ENCODE measurements at places on chromosomes 3 and 15. TPM values are rescaled to one million over a fixed set of nuclear protein-coding genes. Genes with fewer than 3 reads are reported as not detected.
A peak's percentile ranks its signal among the peaks of the same experiment; 100 is the strongest.

The CYP1A2 gene
- not detected for total RNA-seq

The PTPN9 gene
- 24.2 TPM for total RNA-seq

The ZPLD1 gene
- under 0.01 TPM for total RNA-seq

The SSUH2 gene
- total RNA-seq, result not detected

DNA sequence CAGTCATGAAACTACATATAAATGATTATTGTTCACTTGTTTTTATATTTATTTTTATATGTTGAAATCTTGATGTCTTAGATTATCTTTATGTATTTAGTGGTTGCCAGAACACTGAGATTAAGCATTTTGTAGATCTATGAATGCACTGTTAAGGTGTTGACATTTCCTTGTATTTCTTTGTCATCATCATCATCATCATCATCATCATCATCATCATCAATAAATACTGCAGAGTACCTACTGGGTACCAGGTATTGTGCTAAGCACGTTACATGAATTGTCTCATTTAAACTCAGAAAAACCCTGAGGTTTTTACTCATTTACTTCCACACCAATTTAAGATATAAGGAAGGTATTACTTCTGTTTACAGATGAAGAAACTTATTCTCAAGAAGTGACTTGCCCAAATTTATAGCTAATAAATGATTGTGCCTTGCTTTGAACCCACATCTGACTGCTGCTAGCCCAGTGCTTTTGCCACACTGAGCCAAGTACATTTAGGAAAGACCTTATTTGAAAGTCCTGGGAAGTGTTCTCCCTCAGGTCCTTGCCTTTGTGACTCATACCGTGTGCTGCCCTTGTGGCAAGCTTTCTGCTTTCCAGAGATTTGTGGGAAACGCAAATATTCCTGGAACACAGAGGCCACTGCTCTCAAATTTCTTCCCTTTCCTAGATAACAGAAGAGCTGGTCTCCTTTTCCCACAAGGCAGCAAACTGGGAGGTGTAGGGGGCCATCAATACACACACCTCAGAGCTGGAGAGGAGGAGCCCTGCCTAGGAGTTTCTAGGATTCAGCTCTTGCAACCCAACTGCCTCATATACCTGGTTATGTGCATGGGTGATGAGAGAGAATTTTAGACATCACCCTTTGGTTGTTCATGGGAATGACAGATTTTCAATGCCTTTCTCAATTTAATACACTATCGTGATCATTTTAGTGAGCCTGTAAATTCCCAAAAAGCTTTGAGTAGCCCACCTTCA lies 115.4 kb upstream of the C15orf61 start:
- DNase-seq, result no peak

DNA sequence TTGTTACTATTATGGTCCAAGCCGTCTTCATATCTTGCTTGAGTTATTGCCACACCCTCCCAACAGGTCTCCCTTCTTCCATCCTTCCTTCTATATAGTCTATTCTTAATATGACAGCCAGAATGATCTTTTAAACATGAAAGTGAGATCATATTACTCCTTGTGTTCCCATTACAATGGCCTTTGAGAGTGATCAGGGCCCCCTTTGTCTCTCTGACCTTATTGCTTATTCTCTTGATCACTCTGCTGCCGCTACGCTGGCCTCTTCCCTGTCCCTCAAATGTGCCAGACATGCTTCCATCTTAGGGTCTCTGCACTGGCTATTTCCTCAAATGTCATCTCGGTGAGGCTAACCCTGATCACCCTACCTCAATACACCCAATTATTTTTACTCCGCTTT lies 38.1 kb downstream of the UBE2E2 start:
- no peak for DNase-seq

GRCh38 chr3:48077815-48078214 lies 61.6 kb upstream of the MAP4 start:
- no peak for DNase-seq

DNA sequence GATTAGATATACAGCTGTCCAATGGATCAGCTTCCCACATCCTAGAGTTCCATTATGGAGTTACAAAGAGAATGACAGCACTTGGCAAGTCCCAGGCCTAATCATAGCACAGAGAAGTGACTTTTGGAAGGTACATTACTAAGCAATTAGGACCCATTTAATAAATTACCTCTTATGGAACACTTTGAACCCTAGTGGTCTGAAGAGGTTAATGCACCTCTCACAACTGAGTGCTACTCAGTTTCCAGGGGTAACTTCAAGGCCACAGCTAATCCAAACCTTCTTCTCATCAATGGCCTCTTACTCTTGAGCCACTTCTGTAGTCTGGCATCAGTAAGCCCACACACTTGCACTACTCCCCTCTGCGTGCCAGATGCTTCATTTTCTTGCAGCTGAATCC lies 34.9 kb upstream of the MEIS2 start:
- DNase-seq, result no peak

- DNase-seq, result no peak
These were observed 132.8 kb downstream of the OSBPL10 start for GRCh38 chr3:31848163-31848818.

- peak; percentile 79 for DNase-seq
These were observed 851 bp downstream of the AP2M1 start for GRCh38 chr3:184175506-184175905.

- DNase-seq, result peak; percentile 81
These were observed 105.0 kb downstream of the SSR3 start for GRCh38 chr3:156449710-156450574.

All from osteoblast (primary cell).